ENCODE measurements at places on chromosomes 6 and 20.

DNA sequence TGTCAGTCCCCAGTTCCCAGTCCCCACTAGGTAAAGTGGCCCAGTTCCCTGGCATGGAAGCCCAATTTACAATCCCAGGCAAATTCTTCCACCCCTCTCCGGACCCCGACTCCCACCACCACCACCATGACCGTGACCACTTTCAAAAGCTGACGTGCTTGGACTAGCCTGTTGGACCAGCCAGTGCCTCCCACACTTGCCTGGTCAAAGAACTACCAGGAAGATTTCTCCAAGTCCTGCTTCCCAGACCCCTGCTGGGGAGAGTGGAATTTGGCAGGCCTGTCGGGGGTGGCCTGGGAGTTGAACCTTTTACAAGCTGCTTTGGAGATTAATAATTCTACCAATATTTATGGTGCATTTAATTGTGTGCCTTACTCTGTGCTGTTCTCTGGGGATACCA is 1.4 kb upstream of the PTPRT start:
- DNase-seq, result no peak

GRCh38 chr6:30839671-30840070 is 44.6 kb upstream of the DDR1 start:
- no peak for DNase-seq

GRCh38 chr6:164021589-164022250 is 607.2 kb downstream of the QKI start:
- no peak for DNase-seq

DNA sequence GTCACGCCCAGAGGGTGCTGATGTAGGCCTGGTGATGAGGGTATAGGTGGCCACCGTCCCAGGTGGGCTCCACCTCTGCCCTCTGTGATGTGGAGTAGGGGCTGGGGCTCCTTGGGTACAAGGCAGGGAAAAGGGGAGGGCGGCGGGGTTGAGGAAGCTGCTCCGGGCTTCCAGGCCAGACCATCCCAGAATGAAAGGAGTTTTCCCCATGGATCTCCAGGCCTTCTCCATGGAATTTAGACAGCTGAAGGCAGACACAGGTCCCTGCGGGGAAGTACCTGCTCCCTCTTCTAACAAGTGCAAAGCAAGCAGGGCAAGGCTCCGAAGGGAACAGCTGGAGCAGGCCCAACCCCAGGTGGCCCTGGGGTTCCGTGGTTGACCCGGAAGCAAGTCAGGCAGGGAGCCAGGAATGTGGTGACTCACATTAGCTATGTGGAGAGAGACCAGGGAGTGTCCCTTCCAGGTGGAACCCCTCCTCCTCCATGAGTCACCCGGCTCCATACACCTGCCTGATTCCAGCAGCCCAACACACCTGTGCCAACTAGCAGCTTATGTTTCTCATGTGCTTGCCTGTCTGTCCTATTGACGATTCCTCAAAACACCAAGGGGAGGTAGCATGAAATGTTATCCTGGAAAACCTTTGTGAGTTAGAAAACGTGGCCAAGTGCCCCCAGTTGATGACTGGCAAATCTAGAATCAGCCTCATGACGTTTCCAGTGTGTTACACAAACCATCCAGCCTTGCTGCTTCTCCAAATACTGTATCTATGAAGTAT is 59.7 kb upstream of the SNX9 start:
- no peak for DNase-seq

DNA sequence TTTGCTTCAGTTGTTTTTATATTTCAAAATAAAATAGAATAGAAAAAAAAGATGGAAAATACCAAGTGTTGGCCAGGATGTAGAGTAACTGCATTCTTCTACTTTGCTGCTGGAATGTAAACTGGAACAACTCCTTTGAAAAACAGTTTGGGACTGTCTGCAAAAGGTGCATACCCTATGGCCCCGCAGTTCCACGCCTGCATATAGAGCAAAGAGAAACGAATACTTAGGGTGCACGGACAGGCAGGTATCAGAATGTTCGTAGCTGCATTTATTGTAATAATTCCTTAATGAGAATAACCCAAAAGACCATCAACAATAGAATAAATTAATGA is 603 bp upstream of the RAB23 start:
- DNase-seq, result no peak

- no peak for DNase-seq
These were observed 55.9 kb downstream of the GPR6 start for GRCh38 chr6:110033749-110034666.
